ENCODE measurements at places on chromosomes 6 and 20. TPM values are rescaled to one million over a fixed set of nuclear protein-coding genes. Genes with fewer than 3 reads are reported as not detected.

DNA sequence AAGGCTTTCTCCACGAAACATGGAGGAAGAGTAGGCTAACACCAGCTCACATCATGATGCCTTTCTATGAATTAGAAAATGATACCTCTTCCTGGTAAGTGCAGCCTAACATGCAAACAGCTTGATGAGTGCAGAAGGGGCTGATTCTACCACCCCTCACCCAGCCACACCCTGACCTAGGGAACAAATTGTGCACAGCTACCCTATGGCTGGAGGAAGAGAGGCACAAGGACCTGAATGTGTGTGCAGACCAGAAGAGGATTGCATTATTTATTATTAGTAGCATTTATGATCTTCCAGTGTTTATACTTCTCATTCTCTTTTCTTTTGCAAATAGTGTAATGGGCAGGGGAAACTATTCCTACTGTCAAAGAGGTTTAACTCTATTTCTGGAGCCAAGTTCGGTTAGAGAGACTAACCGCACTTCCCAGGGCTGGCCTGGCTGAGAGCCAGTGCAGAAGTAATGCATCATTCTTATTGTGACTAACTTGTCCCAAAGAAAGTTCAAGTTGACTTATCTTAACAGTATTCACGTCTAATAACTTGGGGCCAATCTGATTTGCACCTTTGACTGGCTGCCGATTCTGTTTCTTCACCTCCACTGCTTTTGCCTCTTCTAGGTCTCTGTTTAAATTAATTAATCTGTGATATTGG, 237.5 kb downstream of the CD83 start:
- H3K4me3 ChIP-seq, result no peak overlapping the region
- H3K27me3 ChIP-seq, result peaks cover 3% of the 10 kb centered on the region
- DNase-seq, result no peak
- no peaks in the 10 kb centered on the region for H3K36me3 ChIP-seq

- no peaks in the 10 kb centered on the region for H3K36me3 ChIP-seq
- H3K27me3 ChIP-seq, result peaks cover 20% of the 10 kb centered on the region
- no peak overlapping the region for H3K4me3 ChIP-seq
- H3K4me1 ChIP-seq, result no peaks in the 10 kb centered on the region
- no peak for DNase-seq
These were observed 52.4 kb downstream of the FNDC1 start for GRCh38 chr6:159221486-159222170.

The MUCL3 gene
- total RNA-seq, result not detected

GRCh38 chr6:110037726-110038295, 59.7 kb downstream of the GPR6 start:
- DNase-seq, result no peak
- peaks cover 19% of the 10 kb centered on the region for H3K4me1 ChIP-seq
- peaks cover 2% of the 10 kb centered on the region for H3K27me3 ChIP-seq
- H3K4me3 ChIP-seq, result no peak overlapping the region

- no peaks in the 10 kb centered on the region for H3K36me3 ChIP-seq
- H3K27me3 ChIP-seq, result peaks cover 15% of the 10 kb centered on the region
- no peak for DNase-seq
These were observed 240.8 kb downstream of the ARHGAP18 start for GRCh38 chr6:129469070-129469662.

DNA sequence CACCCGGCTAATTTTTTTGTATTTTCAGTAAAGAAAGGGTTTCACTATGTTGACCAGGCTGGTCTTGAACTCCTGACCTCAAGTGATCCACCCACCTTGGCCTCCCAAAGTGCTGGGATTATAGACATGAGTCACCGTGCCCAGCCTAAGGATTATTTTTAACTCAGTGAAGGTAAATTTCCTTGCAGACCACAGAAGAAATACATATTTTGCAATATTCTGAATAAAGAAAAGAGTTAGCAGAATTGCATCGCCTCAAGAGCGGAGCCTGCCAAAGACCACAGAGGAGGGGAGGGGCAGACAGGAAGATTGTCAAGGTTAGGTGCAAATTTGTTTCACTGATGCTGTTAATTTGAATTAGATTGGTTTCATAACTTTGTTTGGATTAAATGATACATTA, 47.4 kb downstream of the SOD2 start:
- no peaks in the 10 kb centered on the region for H3K36me3 ChIP-seq
- H3K27ac ChIP-seq, result no peak overlapping the region
- H3K4me1 ChIP-seq, result peaks cover 9% of the 10 kb centered on the region
- DNase-seq, result no peak
